Glomerular endothelial cell (primary cell): ENCODE measurements at places on chromosomes 2 and 18. TPM values are rescaled to one million over a fixed set of nuclear protein-coding genes. Genes with fewer than 3 reads are reported as not detected.

DNA sequence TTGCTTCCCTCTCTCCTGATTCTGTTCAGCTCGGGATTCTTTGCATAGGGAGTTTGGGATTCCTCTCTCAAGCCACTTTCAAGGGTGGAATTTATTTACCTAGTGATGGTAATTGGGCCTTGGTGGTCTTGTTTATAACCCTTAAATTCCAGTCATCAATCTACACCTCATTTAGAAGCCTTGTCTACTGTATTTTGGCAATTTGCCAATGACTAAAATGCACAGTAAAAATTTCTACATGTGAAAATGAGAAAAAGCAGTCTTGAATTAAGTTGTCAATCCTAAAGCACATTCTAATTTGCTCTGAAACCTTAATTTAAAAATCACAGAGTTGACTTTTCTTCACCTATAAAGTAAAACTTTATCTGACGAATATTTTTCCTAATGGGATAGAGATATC lies 749.2 kb upstream of the CRIM1 start:
- no peak for DNase-seq

DNA sequence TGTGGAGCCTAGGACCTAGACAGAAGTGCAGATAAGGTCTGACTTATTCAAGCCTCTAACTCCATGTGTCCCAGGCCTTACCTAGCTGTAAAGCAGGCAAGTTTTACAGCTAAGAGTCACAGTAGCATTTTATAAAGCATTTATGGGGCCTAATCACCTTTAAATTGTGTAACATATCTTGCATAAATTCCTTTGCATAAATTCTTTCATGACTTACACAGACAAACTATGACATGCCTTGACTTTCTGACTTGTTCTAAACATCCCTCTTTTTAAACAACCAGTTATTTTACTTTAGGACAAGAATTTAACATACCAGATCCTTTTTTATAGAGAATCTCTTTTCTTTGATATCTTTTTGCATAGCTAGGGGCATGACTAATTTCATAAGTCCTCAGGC lies 1257.8 kb upstream of the NRXN1 start:
- no peak for DNase-seq

The GRP gene
- total RNA-seq = not detected in 2 replicates

The NEU4 gene
- 0.29 TPM in 1 of 2 replicates, not detected in the other for total RNA-seq

The SNORC gene
- total RNA-seq = 0.39 and 2.1 TPM in 2 replicates
